ENCODE measurements at places on chromosomes 4 and X.

DNA sequence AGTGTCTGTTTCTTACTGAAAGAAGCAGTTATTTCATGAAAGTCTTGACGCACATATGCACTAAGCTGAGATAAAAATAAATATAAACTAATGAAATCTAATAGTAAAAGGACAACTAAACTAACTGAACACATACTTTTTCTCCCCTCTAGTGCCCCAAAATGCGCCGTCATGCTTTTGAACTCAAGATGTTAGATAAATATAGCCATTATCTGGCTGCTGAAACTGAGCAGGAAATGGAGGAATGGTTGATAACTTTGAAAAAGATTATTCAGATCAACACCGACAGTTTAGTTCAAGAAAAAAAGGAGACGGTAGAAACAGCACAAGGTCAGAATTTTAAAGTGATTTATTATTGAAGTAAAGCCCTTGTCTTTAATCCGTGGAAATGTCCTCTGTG is 70.2 kb downstream of the DOCK11 start:
- ATAC-seq = peak; percentile 41

DNA sequence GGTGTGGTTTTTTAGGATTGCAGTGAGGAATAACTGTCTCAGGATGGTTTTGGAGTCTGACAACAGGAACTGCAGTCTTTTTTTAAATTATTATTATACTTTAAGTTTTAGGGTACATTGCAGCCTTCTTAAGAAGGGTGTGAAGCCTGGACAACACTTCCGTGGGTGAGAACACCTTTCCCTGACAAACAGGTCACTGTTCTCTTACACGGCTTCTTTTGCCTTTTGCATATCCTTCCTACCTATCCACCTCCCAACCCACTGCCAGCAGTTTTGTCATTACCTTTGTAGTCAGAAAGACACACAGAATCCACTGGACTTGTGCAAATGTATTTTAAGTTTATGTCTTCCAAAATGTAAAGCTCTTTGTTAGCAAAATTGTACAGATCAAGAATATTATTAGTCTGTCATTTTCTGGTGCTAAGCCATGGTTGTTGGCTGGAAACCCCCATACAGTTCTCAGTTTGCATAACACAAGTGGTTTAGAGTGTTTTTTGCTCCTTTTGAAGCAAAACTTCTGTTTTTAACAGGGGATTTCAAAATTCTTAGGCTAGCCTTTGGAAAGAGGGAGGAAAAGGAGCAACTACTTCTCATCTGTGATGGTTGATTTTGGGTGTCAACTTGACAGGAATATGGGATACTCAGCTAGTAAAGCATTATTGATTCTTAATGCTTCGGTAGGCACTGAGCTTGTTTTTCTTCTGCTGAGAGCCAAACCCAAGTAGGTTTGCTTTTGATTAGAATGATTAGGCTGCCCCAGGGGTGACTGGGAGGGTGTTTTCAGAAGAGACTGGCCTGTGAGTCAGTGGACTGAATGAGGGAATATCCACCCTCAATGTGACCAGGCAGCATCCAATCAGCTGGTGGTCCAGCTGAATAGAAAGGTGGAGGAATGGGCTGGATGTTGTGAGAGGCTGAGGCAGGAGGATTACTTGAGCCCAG is 29.4 kb upstream of the KLHL2 start:
- ATAC-seq = no peak

DNA sequence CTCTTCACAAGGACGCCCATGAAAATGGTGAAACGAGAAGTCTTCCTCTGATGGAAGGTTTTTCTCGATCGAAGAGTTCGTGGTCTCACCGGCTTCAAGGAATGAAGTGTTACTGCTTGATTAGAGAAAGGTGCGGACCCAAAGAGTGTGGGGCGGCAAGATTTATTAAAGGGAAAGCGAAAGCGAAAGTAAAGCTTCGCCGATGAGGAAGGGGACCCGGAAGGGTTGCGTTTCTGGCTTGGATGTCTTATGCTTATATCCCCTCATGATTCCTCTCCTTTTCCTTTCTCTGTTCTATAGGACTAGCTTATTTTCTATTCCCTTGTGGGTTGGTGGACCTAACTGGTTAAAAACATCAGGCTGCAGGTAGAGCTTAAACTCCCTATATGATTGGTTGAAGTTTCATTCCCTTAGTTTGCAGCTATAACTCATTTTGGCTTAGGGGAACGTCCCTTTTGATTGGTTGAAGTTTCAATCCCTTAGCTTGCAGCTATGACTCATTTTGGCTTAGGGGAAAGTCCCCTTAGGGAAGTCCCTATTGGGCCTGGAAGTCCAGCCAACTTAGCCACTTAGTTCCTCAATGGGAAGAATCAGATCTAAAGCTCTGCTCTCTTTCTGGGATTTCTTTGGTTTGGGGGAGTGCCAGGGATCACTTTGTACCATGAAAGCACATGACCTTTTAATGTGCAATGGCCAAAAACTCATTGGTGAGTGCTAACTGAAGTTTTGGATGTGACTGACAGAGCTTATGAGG is 1025.0 kb upstream of the PCDH10 start:
- no peak for ATAC-seq

DNA sequence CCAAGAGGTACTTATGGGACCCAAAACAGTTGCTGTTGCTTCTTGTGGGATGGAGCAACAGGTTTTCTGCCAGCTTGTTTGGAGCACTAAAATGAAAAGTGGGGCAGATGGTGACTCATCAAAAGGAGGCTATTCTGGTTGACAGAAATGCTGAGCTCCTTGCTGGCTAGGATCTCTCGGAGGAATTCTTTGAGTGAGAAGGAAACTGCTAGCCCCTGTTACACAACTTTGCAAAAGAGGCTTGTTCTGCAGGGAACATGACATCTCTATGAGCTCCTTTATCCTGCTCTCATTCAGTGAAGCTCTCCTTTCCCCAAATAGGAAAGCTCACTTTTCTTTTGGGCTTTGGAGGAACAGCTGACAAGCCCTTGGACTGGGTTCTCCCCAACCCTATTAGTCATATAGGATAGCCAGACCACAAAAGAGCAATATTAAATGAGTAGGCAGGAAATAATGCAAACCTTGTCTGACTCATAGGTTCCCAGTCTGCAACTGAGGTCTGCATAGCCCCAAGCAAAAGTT is 108.3 kb downstream of the CDS1 start:
- ATAC-seq = peak; percentile 95

GRCh38 chr4:25941457-25942221 is 27.6 kb downstream of the SMIM20 start:
- no peak for ATAC-seq

DNA sequence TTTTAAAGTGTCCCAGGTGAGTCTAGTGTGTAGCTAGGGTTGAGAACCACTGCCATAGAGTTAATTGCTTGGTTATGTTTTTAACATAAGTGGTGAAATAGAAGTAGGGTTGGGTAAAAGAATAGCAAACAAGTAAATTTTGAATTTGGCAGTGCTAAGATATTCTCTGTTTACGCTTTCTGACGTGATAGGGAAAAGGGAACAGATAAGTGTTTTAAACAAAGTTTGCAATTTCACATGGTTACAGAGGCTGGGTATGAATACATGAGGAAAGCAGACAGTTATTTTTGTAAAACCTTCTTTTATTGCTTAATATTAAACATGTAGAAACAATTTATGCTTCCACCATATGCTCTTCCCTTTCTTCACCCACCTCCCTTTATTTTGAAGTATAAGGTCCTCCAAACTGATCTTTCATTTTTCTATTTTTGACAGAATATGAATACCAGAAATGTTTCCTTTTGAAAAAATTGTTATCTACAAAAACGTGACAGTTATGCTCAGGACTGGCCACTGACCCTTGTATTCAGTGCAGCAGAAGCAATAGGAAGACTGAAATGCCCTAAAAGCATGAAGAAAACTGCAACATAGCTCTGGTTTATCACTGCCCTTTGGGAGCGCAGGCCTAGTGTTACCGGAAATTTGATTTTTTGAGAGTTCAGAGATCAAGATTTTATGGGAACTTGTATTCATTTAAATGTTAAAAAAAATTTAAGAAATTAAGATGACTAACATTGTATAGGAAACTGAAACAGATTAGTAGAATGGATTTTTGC is 214.4 kb upstream of the ARSJ start:
- ATAC-seq = no peak

DNA sequence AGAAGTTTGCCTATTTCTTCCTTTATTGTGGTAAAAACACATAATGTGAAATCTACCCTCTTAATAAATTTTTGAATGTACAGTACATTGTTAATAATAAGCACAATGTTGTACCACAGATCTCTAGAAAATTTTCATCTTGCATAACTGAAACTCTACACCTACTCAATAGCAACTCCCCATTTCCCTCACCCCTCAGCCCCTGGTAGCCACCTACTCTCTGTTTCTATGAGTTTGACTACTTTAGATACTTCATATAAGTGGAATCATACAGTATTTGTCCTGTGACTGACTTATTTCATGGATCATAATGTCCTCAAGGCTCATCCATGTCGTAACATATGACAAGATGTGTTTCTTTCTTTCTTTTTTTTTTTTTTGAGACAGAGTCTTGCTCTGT is 446.4 kb downstream of the RPA4 start:
- ATAC-seq = no peak

DNA sequence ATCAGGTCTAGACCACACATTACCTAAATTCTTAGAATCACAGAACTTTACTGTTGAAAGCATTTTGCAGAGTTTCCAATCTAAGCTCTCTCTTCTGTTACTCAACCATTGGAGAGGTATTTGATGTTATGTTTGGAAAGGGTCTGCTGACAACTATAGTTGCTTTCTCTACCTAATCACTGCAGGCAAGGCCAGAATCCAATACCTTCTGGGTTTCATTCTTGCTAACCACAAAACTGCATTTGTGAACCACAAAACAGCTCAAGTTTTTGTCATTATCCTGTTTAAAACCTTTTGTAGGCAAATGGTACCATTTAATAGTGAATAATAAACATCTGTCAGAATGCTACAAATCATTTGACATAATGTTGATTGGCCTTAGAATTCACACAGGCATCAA is 380.1 kb downstream of the GASK1B start:
- ATAC-seq = peak; percentile 48

- ATAC-seq = peak; percentile 75
These were observed 26.2 kb upstream of the SCRG1 start for GRCh38 chr4:173424899-173425805.

DNA sequence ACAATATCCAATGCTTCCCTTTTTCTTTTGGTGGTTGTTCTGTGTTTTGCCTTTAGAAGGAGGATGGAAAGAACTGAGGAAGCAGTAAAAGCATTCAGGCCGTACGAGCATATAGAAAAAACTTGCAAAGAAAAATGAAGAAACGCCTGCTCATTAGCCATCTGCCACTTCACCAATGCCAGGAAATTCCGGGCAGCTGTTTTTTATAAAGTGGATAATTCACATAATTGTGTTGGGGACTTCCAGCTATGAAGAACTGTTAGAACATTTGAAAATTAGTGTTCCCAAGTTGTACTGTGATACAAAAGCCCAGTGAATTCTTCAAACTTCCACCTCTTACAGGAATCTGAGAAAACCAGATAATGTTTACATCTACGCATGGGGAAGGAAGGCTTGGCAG is 11.7 kb downstream of the RELL1 start:
- no peak for ATAC-seq

GRCh38 chrX:54926978-54927377 is 6.4 kb downstream of the TRO start:
- ATAC-seq = no peak

DNA sequence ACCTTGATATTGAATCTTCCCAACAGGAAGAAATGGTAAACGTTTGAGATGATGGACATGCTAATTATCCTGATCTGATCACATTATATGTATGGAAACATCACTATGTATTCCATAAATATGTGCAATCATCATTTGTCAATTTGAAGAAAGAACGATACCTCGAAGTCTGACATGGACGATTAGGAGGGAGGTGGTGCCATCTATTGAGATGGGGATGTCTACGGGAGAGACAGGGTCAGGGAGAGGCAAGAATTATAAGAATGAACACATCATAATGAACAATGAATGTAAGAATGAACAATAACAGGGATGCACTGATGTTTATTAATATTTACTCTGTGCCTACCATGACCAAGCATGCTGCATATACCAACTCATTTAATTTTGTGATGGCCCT is 93.7 kb upstream of the SOD3 start:
- ATAC-seq = no peak

DNA sequence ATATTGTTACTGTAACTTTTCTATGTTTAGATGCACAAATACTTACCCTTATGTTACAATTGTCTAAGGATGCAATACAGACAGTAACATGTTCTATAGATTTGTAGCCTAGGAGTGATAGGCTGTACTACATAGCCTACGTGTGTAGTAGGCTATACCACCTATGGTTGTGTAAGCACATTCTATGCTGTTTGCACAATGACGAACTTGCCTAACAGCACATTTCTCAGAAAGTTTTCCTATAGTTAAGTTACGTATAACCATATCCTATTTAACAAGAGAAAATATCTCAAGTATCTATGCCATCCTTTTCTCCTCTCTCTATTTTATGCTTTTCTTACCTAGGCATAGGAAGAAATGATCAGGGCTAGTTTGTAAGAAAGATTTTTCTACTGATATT is 710.8 kb upstream of the HTR2C start:
- ATAC-seq = no peak

DNA sequence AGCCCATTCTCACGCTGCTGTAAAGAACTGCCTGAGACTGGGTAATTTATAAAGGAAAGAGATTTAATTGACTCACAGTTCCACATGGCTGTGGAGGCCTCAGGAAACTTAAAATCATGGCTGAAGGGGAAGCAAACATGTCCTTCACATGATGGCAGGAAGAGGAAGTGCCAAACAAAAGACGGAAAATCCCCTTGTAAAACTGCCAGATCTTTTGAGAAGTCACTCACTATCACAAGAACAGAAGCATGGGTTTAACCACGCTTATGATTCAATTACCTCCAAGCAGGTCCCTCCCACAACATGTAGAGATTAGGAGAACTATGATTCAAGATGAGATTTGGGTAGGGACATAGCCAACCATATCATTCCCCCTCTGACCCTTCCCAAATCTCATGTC is 335.5 kb downstream of the IL15 start:
- no peak for ATAC-seq

DNA sequence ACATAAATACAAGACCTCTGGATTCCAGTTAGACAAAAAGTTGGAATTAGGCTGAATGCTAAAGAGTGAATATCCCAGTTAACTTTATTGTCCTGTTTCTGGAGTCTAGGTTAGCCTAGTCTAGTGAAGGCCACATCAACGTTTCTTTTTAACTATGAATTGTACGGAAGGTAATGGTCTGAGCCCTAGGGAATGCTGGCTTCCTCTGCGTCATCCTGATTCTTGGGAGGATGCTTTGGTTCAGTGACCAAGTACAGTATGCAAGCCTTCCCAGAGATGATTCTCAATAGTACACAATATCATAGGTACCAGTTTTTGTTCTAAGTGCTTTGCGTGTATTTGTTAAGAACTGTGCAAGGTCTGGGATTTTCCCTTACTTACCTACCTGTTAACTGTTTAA is 11.8 kb downstream of the DIAPH2 start:
- no peak for ATAC-seq

GRCh38 chr4:37892641-37893040 is 1.8 kb downstream of the TBC1D1 start:
- no peak for ATAC-seq

Data from SK-N-SH treated with all-trans-retinoic acid at 6 μM for 48 hours (cell line).